Activated CD4-positive, alpha-beta memory T cell treated with anti-CD3 and anti-CD28 coated beads, Interleukin-2, amount 10 ng/mL, durations not matched to agents 7 days and 5 days (primary cell): ENCODE measurements at places on chromosomes 16 and 17.
A peak's percentile ranks its signal among the peaks of the same experiment; 100 is the strongest.

GRCh38 chr17:17018612-17019429 is 23.4 kb upstream of the MPRIP start:
- no peak for DNase-seq

DNA sequence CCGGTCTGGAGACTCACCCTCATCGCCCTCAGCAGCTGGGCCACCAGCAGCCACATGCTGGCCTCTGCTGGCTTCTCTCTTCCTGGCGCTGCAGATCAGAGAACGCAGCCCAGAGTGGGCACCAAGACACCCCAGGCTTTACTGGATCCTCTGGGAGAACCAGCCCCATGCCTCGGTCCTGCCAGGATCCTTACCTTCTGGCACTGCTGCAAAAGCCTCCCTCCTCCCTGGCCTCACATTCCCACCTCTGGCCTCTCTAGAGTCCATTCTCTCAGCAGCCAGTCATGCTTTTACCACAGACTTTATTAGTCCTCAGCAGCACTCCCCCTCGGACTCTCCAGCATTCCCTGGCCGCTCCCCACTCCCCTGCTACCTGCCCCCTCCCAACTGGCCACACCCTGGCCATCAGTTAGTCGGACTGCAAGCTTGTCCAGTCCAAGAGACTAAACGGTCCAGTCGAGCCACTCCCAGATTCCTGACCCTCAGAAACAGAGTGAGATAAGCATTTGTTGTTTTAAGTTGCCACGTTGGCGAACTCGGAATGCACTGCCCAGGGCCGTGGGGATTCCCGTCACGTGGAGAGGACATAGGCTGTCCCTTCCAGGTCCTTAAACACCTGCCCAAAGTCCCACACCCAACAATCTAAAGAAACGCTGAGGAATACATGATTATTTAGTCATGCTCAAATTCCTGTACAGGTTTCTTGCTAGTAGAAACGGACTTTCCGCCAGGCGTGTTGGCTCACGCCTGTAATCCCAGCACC is 5.9 kb upstream of the SPG7 start:
- no peak for DNase-seq

GRCh38 chr16:80899809-80900592 is 95.6 kb upstream of the CDYL2 start:
- no peak for DNase-seq

DNA sequence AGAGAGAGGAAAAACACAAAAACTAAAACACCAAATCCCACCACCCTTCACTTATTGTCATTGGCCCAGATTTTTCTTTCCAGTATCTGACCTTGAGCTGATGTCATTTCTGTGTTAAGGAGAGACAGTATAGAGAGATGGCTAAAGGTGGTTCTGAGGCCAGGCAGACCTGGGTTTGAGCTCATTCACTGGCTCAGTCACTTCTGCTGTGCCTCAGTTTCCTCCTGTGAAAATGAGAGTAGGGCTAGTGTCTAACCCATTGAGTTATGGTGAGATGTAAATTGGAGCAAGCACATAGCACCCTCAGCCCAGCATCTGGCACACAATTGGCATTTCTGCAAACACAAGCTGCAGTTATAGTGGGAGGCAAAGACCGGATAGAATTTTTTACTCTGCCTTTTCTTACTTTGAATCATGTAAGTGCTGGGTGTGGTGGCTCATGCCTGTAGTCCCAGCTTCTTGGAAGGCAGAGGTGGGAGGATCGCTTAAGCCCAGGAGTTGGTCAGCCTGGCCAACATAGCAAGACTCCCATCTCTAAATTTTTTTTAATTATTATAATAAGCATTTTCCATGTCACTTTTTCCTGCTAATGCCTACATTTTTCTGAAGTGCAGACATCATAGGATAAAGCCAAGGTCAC is 6.4 kb upstream of the KIFC3 start:
- no peak for DNase-seq

DNA sequence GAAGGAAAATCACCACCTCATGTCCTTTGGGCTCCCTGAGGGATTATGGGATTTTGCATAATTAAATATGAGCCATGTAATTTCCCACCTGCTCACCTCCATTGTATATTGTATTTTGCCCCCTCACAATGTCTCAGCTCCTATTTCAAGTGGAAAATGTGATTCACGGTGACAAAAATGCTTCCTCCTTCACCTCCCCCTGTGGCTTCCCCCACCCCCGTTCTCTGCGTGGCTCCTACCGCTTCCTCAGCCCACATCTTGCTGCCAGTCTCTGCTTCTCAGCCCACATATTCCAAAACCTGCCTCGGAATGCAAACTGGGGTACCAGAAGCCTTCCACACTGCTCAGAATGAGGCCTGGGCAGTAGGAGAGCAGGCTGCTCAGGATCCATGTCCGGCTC is 394.5 kb upstream of the C16orf82 start:
- DNase-seq, result no peak

GRCh38 chr17:74282587-74283370 is 8.7 kb downstream of the DNAI2 start:
- peak; percentile 74 for DNase-seq

DNA sequence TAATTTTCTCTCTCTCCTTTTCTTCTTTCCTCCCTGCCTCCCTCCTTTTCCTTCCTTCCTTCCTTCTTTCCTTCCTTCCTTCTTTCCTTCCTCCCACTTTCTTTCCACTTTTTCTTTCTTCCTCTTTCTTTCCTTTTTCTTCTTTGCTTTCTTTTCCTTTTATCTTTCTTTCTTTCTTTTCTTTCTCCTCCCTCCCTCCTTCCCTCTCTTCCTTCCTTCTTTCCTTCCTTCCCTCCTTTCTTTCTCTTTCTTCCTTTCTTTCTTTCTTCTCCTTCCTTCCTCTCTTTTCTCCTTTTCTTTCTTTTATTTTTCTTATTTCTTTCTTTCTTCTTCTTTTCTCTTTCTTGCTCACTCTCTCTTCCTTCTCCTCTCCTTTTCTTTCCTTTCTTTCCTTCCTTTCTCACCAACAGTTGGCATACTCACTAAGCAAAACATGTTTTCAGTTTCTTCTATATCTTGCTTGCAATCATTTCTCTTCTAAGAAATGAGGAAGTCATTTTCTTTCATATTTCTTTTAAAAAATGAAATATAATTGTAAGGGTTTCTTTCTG is 97.1 kb upstream of the MAF start:
- DNase-seq, result no peak

DNA sequence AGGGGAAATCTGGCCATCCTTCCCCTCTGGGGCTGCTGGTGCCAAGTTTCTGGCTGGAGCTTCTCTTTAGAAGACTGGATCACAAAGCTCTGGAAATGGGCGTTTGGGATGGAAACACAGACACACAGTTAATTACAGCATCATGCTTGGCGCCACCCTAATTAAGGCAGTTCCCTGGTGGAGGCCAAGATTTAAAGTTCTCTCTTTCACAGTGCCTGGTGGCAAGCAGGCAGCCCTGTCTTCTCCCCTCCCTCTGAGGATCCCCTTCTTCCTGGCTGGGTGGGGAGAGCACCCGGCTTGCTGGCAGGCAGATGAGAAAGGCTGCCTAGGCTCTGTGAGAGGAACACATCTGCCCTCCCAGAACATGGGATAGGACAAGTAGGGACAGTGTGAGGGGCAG is 59.0 kb upstream of the NKD1 start:
- DNase-seq, result no peak

GRCh38 chr17:83089328-83090132 is 10.1 kb downstream of the METRNL start:
- no peak for DNase-seq

GRCh38 chr16:64196444-64196843 is 925.4 kb downstream of the CDH11 start:
- DNase-seq, result no peak

- no peak for DNase-seq
These were observed 91.0 kb upstream of the CBX4 start for GRCh38 chr17:79930062-79930876.

- no peak for DNase-seq
These were observed 8.3 kb downstream of the ANKRD40CL start for GRCh38 chr17:50758989-50759544.

- DNase-seq, result no peak
These were observed 672.5 kb upstream of the KIF2B start for GRCh38 chr17:53150101-53150698.

DNA sequence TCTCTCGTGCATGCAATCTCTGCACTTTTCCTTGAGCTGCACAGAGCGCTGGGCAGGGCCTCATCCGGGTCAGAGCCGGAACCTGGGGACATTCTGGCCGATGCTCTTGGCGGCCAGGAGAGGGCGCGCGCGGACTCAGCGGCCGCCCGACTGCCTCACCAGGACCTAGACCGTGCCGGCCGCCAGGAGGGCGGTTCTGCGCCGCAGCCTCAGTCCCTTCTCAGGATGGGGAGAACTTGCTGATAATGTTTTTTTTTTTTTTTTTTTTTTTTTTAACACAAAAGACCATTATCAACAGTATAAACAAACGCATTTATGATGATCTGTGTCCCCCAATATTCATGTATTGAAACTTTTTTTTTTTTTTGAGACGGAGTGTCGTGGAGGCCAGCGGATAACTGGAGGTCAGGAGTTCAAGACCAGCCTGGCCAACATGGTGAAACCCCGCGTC is 8.1 kb upstream of the FLYWCH2 start:
- peak; percentile 79 for DNase-seq

DNA sequence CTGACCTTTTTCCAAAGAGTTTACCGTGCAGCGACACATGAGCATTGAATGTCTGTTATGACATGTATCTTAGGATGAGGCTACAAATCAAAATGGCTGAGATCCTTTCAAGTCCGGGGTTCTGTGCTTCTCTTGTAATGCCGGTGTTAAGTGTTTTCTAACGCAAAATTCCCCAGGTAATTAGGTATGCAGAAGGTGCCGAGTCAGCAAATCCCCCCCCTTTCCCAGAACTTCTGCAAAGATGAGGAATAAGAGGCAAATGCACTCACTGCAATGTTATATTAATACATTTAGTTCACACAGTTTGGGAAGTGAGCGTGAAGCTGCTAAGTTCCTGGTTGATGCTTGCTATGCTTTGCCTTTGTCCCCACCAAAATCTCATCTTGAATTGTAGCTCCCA is 36.3 kb upstream of the MLYCD start:
- DNase-seq, result no peak

DNA sequence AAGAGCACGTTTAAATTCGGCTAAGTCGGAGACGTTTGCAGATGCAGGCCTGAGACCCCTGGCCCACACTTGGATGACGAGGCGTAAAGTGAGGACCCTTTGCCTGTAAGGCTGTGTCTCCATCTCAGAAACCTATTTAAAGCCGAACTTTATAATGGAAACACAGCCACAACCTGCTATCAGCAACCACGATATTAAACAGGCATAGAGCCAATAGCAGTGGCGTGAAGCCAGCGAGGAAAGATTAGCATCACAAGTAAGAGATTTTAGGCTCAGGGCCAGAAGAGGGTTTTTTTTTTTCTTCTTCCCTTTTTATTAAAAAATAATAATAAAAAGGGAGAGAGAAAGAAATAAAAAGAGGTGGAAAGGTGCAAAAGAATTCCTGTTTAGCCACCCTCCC is 111.3 kb upstream of the NOL11 start:
- no peak for DNase-seq

GRCh38 chr17:63517825-63518534 is 5.2 kb upstream of the KCNH6 start:
- DNase-seq, result no peak

DNA sequence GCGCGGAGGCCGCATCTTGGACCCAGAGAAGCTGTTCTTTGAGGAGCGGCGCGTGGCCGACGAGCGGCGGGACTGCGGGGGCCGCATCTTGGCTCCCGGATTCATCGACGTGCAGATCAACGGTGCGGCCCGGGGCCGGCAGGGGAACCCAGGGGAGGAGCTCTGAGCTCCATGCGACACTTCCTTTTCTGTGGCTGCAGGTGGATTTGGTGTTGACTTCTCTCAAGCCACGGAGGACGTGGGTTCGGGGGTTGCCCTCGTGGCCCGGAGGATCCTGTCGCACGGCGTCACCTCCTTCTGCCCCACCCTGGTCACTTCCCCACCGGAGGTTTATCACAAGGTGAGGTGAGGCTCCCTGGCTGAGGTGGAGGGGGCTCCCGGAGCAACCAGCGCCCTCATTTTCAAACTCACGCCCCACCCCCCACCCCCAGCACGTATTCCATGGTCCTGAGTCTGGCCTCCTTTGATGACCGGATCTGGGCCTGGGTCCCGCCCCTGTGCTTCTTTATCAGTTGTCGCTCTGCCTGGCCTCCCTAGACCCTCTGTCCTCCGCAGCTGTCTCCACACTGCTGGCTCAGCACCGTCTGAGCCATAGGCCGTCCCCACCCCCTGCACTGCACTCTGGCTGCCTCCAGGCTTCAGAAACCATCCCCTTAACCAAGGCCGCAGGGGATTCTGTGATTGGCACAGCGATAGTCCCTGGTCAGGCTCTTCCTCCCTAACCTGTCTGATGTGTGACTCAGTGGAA is 787 bp downstream of the AMDHD2 start:
- peak; percentile 75 for DNase-seq

DNA sequence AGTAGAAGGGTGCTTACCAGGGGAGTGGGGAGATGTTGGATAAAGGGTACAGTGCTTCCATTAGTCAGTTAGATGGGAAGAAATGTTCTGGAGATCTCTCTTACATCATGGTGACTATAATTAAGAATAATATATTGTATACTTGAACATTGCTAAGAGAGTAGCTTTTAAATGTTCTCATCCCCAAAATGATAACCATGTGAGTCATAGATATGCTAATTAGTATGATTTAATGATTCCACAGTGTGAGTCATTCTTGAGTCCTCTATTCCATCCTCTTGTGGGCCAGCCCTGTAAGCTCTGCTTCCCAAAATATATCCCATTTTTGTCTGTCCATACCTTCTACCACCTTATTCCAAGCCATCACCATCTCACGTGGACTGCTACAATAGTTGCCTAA is 80.6 kb upstream of the CDH11 start:
- no peak for DNase-seq

- no peak for DNase-seq
These were observed 7.2 kb upstream of the ZNF778 start for GRCh38 chr16:89210165-89210903.

DNA sequence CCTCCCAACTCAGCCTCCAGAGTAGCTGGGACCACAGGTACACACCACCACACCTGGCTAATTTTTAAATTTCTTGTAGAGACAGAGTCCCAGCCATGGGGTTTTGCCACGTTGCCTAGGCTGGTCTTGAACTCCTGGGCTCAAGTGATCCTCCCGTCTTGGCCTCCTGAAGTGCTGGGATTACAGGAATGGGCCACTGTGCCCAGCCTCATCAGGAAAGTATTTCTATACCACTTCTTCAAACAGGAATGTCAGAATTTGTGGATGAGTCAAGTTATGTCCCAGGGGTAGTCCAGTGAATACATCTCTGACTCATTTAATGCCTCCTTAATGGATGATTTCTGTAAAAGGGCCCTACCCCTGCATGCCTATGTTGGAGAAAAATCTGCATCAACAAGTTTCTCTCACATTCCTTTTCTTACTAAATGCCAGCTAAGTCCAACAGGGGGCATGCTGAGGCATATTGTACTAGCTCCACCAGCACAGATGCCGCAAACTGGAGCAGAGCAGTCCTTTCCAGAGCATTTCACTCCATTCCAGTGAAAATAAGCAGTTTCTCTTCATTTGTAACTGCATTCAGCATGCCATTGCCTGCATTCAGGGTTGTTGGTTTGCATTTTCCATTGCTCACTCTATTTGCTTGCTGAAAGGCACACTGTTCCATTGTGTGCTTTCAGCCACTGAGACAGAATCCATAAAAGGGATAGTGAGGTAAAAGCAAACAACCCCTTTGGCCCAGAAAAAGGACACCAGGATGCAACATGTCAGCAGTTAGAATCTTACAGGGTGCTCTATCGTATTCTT is 5.3 kb upstream of the CAVIN1 start:
- peak; percentile 38 for DNase-seq

GRCh38 chr17:47192554-47192953 is 3.5 kb upstream of the CDC27 start:
- DNase-seq, result no peak

GRCh38 chr16:70784692-70785555 is 16.0 kb downstream of the VAC14 start:
- DNase-seq, result no peak
